ENCODE measurements at places on chromosomes 7 and 10. TPM values are rescaled to one million over a fixed set of nuclear protein-coding genes. Genes with fewer than 3 reads are reported as not detected.

MKRN1 gene
- 46.8 TPM for total RNA-seq

ODAD2 gene
- total RNA-seq, result not detected

TMEM213 gene
- not detected for total RNA-seq

ZWINT gene
- total RNA-seq, result 7.7 TPM

SPDYE16 gene
- total RNA-seq, result not detected

Measured in pericardium fibroblast (primary cell).